Mesothelial cell of epicardium (in vitro differentiated cells): ENCODE measurements at places on chromosomes 7 and 10.

- no peak for DNase-seq
These were observed 91.7 kb downstream of the PTPRE start for GRCh38 chr10:127998501-127999144.

DNA sequence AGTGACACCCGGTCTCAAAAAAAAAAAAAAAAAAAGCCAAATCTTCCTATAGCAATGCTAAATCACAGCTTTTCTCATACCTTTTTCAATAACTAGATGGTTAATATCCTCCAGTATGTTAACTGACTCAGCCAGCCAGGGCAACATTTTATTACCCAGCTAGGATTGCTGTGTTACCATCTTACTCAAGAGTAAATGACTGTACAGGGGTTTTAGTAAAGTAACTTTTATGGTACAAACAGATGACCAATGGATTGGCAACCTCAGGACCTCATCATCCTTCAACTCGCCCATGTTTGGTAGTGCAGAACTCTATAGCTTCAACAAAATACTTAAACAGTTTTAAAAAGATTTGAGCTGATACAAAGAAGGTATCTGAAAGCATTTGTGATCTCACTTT lies 59.5 kb downstream of the HBP1 start:
- DNase-seq: no peak

DNA sequence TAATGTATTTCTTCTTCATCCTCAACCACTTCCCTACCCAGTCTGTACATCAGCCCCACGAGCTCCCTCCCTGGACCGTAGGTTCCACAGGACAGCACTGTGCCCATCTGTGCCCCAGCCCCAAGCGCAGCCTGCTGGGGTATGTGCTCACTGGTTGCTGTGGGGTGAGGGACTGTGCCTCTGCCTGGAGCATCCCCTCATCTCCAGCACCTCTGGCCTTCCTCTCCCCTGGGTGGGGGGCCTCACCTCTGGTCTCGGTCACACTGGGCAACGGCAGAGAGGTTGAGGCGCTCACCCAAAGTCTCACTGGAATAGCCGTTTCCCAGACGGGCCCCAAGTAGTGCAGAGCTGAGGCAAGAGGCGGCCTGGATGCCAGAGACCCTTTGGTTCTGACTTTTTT lies 1.5 kb upstream of the PRKAR1B start:
- no peak for DNase-seq

GRCh38 chr7:70657571-70657970 lies 474.4 kb upstream of the GALNT17 start:
- DNase-seq: no peak

- no peak for DNase-seq
These were observed 39.8 kb upstream of the SRGN start for GRCh38 chr10:69048103-69048502.

GRCh38 chr10:46995234-46995633 lies 84.0 kb downstream of the PTPN20 start:
- no peak for DNase-seq

DNA sequence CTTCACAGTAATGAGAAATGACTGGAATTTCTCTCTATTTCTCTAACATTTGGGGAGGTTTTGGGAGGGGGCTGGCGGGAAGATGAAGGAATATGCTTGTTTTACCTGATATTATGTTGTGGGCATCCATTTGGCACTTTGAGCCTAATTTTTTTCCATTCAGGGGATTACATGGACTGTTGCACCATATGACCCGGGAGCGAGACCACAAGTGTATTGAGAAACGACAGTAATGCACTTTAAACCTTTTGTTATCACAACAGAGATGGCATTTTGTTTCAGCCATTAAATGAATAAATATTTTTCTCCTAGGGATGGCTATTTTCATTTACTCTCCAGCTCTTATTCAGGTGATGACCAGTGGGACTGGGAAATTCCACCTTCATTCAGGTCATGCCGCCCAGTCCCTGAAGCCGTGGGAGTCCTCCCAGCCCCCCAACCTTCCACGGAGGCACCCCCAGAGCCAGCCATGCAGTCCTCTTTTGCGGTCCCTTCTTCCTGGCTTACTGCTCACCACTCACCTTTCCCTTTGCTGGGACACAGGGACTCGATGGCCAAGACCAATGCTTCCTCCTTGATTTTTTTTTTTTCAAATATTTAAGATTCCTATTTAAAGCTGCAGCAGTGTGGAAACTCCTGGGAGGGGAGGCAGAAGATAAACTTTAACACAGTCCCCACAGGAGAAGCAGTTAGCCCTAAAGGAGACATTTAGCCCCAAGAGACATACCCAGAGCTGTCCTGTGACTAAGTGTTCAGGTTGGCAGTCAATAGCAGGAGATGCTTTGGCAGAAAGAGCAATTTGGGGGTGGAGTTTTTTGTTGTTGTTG lies 190.9 kb upstream of the YAE1 start:
- DNase-seq: no peak

GRCh38 chr7:98265841-98266271 lies 13.8 kb upstream of the TECPR1 start:
- no peak for DNase-seq

DNA sequence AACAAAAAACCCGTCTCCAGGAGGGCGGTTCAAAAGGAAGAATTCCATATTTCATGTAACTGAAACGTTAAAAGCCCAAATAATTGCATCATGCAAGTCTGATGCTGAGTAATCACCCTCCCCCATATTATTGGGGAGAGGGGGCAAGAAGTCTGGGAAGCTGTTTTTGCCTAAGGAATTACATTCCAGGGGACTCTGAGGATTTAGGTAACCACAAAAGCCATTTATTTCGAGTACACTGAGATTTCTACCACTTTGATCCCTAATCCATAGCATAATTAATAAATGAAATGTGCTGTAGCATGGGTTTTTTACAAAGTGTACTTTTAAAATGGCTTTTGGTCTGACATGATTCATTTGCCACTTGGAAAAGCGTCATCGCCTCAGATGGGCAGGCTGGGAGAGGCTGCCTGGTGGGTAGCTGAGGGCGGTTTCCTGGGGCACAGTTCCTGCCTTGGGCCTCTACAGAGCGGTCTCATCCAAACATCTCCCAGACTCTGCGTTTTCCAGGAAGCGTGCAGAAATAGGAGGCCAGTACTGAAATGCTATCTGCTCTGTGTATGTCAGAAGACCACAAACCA lies 106.5 kb downstream of the TCF7L2 start:
- no peak for DNase-seq

DNA sequence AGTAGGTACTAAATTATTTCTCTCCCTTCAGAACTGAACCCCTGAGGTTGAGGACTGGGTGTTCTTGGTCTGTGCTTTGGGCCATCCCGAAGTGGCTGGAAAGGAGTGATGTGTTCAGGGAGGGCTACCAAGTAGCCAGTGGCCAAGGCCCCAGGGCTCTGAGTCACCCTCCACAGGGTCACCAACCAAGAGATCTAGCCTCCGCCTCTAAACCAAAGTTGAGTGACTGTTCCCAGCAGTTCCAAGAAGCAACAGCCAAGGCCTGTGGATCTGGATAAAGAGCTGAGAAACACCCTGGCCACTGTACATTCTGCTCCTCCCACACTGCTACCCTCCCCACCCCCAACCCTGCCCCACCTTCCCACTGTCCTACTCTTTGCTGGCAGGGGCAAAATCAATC lies 35.5 kb upstream of the KCNMA1 start:
- DNase-seq: no peak

DNA sequence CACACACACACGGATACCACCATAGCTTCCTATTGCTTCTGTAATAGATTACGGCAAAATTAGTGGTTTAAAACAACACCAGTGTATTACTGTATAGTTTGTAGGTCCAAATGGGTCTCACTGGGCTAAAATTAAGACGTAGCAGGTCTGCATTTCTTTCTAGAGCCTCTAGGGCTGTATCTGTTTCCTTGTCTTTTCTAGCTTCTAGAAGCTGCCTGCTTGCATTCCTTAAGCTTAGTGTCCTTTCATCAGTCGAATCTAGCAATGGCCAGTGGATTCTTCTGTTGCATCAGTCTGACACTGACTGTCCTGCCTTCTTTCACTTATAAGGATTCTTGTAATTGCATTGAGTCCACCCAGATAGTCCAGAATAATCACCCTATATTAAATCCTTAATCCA lies 882.3 kb downstream of the PCDH15 start:
- no peak for DNase-seq

DNA sequence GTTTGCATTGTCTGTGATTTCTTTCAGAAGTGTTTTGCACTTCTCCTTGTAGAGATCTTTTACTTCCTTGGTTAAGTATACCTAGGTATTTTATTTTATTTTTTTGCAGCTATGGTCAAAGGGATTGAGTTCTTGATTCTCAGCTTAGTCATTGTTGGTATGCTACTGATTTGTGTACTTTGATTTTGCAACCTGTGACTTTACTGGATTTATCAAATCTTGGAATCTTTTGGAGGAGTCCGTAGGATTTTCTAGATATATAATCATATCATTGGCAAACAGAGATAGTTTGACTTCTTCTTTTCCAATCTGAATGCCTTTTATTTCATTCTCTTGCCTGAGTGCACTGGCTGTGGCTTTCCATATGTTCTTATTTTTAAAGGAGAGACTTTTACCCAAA lies 41.9 kb downstream of the CCSER2 start:
- DNase-seq: no peak

- DNase-seq: no peak
These were observed 96.0 kb upstream of the TMEM168 start for GRCh38 chr7:112886208-112886607.

GRCh38 chr7:92678291-92678920 lies 88.2 kb upstream of the FAM133B start:
- DNase-seq: no peak

GRCh38 chr10:520402-520787 lies 169.1 kb downstream of the DIP2C start:
- no peak for DNase-seq

- no peak for DNase-seq
These were observed 16.7 kb downstream of the SEMA3A start for GRCh38 chr7:84177758-84178412.

GRCh38 chr7:91651986-91652385 lies 228.5 kb downstream of the MTERF1 start:
- DNase-seq: no peak

- no peak for DNase-seq
These were observed 171.8 kb downstream of the NXPH1 start for GRCh38 chr7:8605221-8605620.

DNA sequence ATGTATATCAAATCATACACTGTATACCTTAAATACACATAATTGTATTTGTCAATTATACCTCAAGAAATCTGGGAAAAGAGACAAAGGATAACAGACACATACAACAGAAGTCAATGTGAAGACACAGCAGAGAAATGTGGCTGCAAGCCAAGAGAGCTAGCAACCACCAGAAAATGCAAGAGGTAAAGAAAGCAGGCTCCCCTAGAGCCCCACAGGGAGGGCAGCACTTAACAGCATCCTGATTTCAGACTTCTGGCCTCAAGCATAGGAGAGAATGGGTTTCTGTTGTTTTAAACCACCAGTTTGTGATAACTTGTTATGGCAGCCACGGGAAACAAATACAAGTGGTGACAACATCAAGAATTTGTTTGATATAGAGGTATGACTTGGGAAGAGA lies 1197.2 kb downstream of the SORCS1 start:
- no peak for DNase-seq

GRCh38 chr7:101537205-101537604 lies 91.9 kb downstream of the MYL10 start:
- no peak for DNase-seq

DNA sequence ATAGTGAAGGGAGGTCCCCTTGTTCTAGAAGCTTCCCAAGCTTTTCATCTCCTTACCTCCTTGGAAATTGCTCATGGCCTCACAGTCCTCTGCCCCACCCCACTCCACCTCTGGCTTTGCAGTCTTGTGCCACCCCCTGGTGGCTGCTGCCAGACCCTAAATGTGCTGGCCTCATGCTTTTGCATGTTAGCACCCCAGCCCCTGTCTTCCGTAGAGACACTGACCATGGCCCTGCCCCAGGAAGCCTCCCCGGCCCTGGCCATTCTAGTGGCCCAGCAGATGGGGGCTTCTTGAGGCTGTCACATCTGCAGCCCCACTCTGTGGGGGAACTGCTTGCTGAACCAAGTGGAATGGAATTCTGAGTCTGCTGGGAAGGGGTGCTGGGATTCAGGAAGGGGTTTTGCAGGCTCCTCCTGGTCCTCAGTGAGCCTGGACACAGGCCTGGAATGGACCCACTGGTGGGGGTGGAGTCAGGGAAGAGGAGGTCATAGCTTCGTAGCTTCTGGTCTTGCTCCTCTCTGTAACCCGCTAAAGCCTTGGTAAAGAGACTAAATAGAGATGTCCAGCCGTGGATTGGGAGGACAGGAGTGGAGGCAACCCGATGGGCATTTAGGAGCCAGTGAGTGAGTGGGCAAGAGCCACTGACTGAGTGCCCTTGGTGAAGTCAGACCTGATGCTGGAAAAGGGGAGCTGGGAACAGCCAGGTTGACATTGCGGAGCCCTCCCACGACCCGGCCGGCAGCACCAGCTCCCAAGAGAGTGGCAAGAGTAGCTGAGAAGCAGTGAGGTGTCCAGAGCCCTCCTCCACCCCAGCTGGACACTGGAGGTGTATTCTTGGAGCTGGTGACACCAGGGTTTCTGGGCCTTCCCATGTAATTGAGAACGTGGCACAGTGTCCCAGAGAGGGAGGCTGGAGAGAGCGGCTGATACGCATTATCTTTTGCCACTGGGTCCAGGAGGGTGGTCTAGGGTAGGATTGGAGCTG lies 20.9 kb downstream of the RAMP3 start:
- DNase-seq: no peak

GRCh38 chr10:128896963-128897362 lies 570.1 kb upstream of the MGMT start:
- no peak for DNase-seq

DNA sequence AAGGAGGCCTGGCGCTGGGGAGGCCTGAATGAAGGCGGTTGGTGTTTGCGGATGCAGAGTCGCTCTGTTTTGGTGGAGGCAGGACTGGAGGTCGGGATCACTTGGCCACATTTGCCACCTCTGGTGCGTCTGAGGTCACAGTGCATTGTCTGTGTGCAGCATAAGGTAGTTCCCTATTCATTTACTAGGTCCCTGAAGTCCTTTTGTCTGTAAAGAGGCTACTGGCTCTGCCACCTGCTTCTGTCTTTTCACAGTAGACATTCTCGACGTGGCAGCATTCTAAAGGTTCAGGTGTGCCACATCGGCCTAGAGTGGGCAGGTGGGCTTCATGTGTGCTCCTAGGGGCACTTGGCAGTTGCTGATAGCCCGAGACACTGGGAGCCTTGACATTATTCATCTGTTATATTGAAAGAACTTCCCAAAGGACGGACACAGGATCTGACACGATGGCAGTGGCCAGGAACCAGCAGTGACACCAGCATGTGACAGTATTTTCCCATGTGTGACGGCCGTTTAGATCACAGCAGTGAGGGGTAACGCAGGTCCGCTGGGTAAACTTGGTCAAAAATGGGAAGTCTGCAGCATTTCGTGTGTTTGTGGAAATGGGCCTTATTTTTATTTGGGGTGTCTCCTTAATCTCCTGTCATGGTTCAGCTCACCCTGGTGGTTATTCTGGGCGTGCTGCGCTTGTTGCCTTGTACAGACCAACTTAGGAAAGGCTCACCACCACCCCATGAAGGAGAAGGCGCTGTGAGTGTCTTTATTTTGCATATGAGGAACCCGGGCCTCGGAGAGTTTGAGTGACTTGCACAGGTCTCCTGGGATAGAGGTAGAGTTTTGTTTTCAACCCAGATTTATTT lies 5.9 kb downstream of the MGMT start:
- DNase-seq: no peak
